ENCODE measurements at places on chromosomes 13 and 19. TPM values are rescaled to one million over a fixed set of nuclear protein-coding genes. Genes with fewer than 3 reads are reported as not detected.
A peak's percentile ranks its signal among the peaks of the same experiment; 100 is the strongest.

The NBEA gene
- 3.5 TPM for total RNA-seq

The PDX1 gene
- not detected for total RNA-seq

The KRI1 gene
- total RNA-seq = 5.6 TPM

DNA sequence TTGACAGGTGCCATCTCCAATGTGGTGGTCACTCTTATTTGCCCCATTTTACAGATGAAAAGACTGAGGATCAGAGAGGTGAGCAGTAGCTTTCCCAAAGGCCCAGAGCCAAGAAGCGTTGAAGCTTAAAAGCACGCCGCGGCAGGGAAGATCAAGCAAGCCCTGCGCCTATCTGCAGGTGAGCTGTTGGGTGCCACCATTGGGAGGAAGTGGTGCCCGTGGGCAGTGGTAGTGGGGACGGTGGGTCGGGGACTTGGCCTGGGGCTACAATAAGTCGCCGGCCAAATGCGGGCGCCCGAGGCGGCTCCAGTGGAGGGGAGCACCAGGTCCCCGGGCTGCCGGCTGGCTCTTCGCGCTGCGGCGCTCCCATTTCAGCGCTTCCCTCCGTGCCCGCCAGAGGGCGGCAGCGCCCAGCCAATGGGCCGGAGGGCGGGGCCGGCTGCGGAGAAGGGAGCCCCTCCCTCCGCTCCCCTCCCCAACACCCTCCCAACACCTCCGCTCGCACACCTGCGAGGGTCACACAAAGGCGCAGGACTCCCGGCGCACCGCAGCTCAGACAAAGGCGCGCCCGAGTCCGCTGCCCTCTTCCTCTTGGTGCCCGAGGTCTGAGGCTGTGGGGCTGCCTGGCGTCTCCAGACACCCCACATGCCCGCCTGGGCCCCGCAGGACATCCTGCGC is 744 bp upstream of the POU2F2 start:
- no peak for DNase-seq

GRCh38 chr13:42048342-42048683 is at the start of gene DGKH:
Gene DGKH, plus strand, starts transcription at chr13:42048648. Its CDS starts 126 bp downstream, at chr13:42048774.
- no peak for DNase-seq

GRCh38 chr13:36057041-36057440 is 74.1 kb downstream of the DCLK1 start:
- DNase-seq = no peak

- no peak for DNase-seq
Measured at GRCh38 chr13:80888390-80888789, 547.5 kb upstream of the SPRY2 start.

DNA sequence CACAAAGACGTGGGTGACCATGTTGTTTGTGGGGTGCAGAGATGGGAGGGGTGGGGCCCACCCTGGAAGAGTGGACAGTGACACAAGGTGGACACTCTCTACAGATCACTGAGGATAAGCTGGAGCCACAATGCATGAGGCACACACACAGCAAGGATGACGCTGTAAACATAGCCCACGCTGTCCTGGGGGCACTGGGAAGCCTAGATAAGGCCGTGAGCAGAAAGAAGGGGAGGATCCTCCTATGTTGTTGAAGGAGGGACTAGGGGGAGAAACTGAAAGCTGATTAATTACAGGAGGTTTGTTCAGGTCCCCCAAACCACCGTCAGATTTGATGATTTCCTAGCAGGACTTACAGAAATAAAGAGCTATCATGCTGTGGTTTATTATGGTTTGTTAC is 5.6 kb downstream of the KLK2 start:
- DNase-seq = no peak

The DHPS gene
- total RNA-seq = 45.7 TPM

The AP1M1 gene
- 60.6 TPM for total RNA-seq

- DNase-seq = no peak
Measured at GRCh38 chr13:25148402-25148771, 23.7 kb downstream of the AMER2 start.

The TRPM4 gene
- 18.0 TPM for total RNA-seq

GRCh38 chr13:97417698-97418097 is 16.3 kb upstream of the RAP2A start:
- DNase-seq = no peak

The NLRP5 gene
- total RNA-seq = not detected

GRCh38 chr13:92355213-92355612 is 871.4 kb upstream of the GPC6 start:
- peak; percentile 25 for DNase-seq

GRCh38 chr13:31967155-31967554 is 64.4 kb upstream of the FRY start:
- no peak for DNase-seq

GRCh38 chr19:47707135-47707925 is 5.9 kb upstream of the EHD2 start:
- peak; percentile 73 for DNase-seq

- peak; percentile 30 for DNase-seq
Measured at GRCh38 chr19:41541990-41542584, 33.9 kb upstream of the CEACAM21 start.

- peak; percentile 3 for DNase-seq
Measured at GRCh38 chr13:96967248-96967745, 27.0 kb downstream of the OXGR1 start.

- DNase-seq = no peak
Measured at GRCh38 chr19:51372649-51373504, at the start of gene NKG7. Gene NKG7, minus strand, starts transcription at chr19:51372654. Its CDS starts 119 bp downstream, at chr19:51372535.

DNA sequence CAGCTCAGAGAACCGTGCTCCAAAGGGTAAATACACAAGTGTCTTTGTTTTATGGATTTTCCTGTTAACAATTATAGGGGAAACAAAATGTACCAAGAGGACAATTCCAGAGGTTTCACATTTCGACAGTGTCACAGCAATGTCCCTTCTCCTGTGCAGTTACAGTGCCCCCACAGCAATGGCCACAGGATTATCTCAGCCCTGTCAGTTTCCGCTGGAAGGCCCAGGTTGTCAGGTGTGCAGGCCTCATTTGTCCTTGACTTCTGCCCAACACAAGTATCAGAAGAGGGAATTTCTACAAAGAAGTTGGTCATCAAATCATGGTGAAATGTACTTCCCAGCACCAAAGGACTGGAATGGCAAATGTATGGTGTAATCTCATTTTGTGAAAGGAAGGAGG is 11.2 kb upstream of the N4BP2L2 start:
- DNase-seq = no peak

GRCh38 chr13:20394169-20394501 is 131.5 kb downstream of the CRYL1 start:
- DNase-seq = no peak

The CACTIN gene
- total RNA-seq = 17.7 TPM

GRCh38 chr13:52765611-52766390 is 26.2 kb upstream of the CNMD start:
- no peak for DNase-seq
